ENCODE measurements at places on chromosomes 13 and 19. TPM values are rescaled to one million over a fixed set of nuclear protein-coding genes. Genes with fewer than 3 reads are reported as not detected.

GRCh38 chr13:18944501-18945068 is 237.0 kb downstream of the TUBA3C start:
- DNase-seq: no peak

GRCh38 chr19:39671739-39672363 is 16.1 kb downstream of the LGALS16 start:
- DNase-seq: peak; percentile 61

- no peak for DNase-seq
These were observed 2.3 kb upstream of the GPR12 start for GRCh38 chr13:26762745-26763345.

DNA sequence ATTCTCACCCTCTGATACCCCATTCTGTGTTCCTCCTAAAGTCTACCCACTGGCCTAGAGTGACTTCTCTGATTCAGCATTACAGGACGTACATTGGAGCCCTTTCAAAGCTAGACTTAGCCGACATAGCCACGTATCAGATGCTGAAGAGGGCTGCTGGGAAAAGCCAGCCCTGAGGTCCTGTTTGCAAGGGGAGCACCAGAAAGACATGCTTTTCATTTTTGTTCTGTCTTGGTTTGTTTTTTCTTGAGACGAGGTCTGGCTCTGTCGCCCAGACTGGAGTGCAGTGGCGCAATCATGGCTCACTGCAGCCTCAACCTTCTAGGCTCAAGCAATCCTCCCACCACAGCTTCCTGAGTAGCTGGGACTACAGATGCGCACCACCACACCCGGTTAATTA is 6.3 kb upstream of the ZSWIM4 start:
- DNase-seq: no peak

- no peak for DNase-seq
These were observed 28.2 kb downstream of the TNFRSF19 start for GRCh38 chr13:23598369-23598768.

DNA sequence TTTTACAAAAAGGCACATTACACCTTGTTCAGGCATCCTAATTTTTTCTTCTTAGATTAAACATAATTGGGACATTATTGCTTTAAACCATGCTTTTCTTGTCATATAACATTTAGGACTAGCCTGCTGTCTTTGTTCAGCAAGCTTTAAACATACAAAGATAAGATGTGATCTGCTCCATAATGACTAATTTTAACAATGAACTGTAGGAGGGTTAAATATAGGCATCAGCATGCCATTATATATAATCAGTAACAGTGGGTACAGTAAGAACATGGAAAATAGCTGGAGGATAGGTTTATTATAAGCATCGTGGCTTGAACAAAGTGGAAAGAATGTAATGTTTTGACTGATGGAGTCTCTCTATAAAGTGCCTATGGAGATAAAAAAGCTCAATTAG is 661.7 kb downstream of the SLITRK6 start:
- DNase-seq: no peak

ATP8A2 gene
- 4.8 TPM for polyA plus RNA-seq

PLIN4 gene
- 1.5 TPM for polyA plus RNA-seq
